EH (cell line): ENCODE measurements at places on chromosomes 7 and 10.

GRCh38 chr7:138095972-138096935, 20.0 kb downstream of the AKR1D1 start:
- no peak for DNase-seq

GRCh38 chr7:157139111-157139809, 534 bp downstream of the UBE3C start:
- peak; percentile 64 for DNase-seq

DNA sequence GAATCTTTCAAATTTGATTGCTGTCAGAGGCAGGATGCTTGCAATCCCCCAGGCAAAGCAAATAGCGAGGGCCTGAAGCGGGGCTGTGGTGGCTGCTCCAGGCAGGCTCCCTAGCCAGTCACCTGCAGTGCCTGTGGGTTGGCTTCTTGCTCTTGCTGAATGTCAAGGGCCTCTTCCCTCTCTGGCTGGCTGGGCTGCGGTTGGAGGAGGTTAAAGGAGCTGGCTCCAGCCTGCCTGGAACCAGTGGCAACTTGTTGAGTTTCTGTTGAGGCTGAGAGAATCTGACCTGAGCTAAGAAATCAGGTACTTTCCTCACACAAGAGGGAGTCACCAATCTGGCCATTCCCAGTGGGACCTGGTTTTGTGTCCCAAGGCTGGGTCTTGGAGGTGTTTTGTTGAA, 134.7 kb downstream of the TMEM178B start:
- no peak for DNase-seq

- no peak for DNase-seq
These were observed 16.2 kb upstream of the SPOCK2 start for GRCh38 chr10:72104472-72105097.

DNA sequence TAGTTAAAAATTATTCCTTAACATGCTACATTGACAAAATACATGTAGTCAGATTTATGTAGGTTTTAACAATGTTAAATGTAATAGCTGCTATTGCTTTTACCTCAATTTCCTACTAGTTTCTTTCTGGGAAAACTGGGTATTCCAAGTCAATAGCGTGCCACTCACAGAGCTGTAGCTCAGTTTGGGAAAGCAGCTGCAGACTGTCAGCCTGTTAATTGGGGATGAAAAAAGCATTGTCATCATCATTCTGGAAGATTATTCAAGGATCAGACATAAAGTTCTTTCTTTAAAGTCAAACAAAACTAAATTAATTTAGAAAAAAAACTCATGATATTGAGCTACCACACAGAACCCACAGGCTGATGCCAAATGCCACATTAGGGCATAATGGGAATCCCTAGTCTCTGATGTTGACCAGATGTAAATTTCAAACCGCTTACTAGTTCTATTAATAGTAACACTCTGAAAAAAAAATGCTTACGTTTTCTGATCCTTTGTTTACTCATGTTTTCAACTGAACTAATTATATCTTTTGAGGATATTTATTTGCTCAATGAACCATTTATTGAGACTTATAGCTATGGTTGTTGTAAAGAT, 19.6 kb upstream of the AGMO start:
- DNase-seq: no peak

DNA sequence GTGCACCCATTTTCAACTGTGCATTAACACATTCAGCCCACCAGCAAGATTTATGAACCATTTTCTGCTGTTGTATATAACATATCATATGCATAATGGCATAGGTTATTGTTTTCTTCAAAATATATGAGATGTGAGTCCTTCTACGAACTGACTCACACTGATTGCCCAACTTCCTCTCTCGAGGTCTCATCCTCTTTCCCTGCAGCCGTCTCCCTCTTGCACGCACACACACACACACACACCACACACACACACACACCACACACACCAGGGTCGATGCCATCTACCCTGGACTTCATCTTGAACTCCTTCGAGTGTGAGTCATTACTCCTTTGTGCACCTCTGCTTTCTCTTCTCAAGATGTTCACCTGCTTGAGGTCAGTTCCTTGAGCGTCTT, 36.7 kb downstream of the EGFR start:
- DNase-seq: peak; percentile 84

GRCh38 chr7:64636386-64636785, 29.5 kb upstream of the ZNF107 start:
- DNase-seq: no peak

DNA sequence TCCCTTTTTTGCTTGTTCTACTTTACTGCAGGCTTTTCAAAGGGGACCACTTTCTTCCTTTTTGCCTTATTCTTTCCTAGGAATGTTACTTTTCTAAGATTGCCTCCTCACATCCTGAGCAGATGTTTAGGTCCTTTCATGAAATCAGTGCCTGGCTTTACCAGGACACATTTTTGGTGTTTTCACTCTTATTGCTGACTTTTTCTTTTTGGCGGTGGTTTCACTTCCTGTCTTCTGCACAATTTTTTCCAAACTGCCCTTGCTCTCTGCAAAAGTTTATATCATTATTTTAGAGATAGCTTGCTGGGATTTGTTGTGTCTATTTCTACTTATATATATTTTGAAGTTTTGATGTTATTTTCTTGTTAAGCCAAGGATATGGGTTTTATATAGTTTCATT, 332.2 kb upstream of the MTPN start:
- no peak for DNase-seq

DNA sequence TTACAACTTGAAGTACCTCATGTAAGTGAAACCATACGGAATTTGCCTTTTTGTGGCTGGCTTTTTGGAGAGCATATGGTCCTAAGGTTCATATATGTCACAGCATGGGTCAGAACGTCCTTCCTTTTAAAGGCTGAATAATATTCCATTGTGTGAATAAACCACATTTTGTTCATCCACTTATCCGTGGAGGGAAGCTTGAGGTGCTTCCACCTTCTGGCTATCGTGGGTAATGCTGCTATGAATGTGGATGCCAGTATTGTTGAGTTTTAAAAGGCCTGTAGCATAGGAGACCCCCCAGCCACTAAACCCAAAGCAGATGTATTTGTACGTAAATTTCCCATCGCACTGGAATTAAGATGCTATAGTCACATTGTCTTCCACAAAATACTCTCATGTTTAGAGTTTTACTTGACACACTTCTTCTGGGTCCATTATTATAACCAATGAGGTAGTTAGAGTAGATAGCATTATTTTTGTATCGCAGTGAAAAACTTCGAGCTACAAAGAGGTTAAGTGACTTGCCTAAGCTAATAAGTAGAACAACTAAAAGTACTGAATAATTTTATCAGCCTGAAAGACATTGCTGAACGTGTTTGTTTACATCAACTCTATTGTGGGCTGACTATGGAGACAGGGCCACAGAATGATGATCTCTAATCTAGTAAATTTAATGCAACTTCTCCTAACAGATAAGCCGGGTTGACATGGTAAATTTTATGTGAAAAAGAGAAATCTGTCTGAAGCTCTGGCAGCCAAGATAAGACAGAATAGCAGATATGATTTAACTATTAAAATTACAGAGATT, 183.0 kb upstream of the CTBP2 start:
- DNase-seq: peak; percentile 40

DNA sequence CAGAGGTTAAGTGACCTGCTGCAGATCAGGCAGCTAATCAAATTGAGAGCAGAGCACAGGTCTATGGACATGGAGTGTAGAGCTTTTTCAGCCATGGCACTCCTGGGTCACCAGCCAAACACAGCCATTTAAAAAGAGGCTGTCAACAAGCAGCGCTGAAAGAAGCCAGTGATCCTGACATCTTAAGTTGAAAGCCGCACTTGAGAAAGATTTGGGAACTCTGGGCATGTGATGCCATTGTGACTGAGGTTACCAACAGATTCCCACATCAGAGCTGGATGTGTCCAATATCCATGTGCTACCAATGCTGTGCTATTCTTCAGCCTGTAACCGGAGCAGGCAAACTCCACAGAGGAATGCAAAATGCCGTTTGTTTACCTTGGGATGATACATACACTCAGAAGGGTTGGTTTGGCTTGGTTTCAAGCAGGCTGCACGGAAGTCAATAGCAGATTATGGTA, 56.2 kb upstream of the ABLIM1 start:
- DNase-seq: peak; percentile 95

- DNase-seq: peak; percentile 32
These were observed 52.1 kb downstream of the GNAI1 start for GRCh38 chr7:80186721-80187120.

GRCh38 chr7:69184339-69184738, 413.9 kb upstream of the AUTS2 start:
- no peak for DNase-seq

DNA sequence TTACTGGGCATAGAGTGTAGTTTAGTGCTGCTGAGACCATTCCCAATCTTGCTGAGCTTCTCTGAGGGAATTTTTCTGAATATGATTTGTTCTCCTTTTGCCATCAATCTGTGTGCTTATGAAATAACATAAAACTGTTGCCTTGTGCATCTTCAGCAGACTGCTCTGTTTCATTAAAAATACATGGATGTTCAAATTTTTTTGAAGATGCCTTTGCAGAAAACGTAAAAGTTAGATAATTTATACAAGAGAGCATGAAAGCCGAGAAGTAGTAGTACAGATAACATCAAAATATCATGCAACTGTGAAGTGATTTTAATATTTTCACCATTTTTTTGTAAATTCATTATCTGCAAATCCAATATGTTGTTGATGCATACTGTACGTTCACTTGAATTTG, 174.7 kb upstream of the CSTF2T start:
- no peak for DNase-seq

- peak; percentile 97 for DNase-seq
These were observed 6.5 kb downstream of the HIPK2 start for GRCh38 chr7:139771001-139771956.

DNA sequence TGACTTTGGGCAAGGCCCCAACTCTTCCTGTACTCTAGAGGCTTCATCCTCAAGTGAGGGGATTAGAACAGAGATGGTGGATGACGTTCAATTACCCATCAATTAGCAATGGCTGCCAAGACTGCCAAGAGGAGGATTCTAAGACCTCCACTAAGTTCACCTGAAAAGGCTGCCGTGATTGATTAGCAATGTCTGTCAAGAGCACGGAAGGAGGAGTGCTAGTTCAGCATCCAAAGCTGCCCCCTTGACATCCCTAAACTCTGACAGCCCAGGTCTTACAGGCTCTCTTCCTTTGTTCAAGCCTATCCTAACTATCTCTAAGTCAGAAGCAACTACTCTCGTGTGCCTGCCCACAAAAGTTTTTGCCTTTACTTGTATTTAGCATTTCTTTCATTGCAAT, 68.4 kb downstream of the FAM53B start:
- no peak for DNase-seq

GRCh38 chr7:49852619-49853462, 79.4 kb downstream of the VWC2 start:
- DNase-seq: peak; percentile 9

GRCh38 chr10:105675333-105675732, 1034.2 kb downstream of the SORCS3 start:
- no peak for DNase-seq

- DNase-seq: no peak
These were observed 4.9 kb downstream of the SMARCD3 start for GRCh38 chr7:151243408-151244195.

DNA sequence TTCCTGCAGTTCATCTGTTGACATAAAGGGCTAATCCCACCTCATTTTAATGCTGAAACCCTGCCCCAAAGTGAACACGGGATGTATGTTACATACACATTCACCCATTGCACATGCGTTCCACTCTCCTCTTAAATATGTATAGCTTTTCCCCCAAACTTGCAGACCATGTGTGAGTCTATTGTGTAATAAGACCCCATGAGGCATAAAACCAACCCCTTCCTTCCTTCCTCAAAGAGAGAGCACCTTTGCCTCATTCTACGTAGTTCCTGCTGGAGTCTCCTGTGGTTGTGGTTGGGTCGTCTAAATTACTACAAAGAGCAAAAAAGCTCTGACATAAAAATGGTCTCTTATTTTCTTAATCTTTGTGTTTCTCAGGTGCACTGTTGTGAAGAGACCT, 345.7 kb upstream of the KLF6 start:
- no peak for DNase-seq

DNA sequence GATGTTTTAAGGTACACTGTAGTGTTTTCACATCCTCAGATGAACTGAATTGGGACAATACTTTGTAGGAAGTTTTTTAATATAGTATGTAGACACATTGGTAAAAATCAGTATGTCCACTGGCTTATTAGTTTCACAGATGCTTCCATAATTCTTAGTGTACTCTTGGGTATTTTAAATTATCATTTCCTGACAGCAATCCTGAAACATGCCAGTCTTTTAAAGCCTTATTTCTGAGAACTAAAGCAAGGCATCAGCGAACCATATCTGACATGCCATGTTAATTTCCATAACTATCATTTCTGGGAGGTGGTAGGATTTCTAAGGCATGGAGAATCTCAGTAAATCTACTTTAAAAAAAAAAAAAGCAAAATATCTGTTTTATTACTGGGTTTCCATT, 266.4 kb downstream of the ADK start:
- DNase-seq: no peak

- peak; percentile 74 for DNase-seq
These were observed 8.7 kb upstream of the GLRX3 start for GRCh38 chr10:130127364-130128061.

GRCh38 chr10:16968416-16969041, 151.3 kb upstream of the RSU1 start:
- peak; percentile 93 for DNase-seq

GRCh38 chr7:45186261-45186813, 28.7 kb downstream of the RAMP3 start:
- DNase-seq: no peak
